Stimulated activated CD4-positive, alpha-beta T cell treated with anti-CD3 and anti-CD28 coated beads, Interleukin-4, amount 100 ng/mL, for 4 hours (primary cell): ENCODE measurements at places on chromosomes 1 and 21.

- no peak for DNase-seq
These were observed 11.4 kb downstream of the SMYD2 start for GRCh38 chr1:214292322-214292721.

DNA sequence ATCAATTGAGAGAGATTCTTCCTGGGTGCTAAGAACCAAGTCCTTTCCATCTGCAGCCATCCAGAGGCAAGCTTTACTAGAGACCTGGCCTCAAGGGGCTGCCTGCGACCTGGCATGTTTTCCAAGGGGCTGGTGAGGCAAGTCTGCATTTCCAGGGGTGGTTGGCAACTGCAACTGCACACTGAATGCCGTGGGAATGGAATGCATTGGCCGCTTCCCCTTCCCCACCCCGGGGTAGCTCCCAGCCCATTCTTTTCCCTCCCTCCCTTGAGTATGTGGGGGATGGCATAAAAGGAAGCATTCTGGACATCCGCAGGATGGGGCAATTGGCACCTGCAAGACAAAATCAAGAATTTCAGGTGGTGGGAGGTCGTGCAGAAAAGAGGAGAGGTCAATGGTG is 155.1 kb downstream of the IGSF21 start:
- no peak for DNase-seq

DNA sequence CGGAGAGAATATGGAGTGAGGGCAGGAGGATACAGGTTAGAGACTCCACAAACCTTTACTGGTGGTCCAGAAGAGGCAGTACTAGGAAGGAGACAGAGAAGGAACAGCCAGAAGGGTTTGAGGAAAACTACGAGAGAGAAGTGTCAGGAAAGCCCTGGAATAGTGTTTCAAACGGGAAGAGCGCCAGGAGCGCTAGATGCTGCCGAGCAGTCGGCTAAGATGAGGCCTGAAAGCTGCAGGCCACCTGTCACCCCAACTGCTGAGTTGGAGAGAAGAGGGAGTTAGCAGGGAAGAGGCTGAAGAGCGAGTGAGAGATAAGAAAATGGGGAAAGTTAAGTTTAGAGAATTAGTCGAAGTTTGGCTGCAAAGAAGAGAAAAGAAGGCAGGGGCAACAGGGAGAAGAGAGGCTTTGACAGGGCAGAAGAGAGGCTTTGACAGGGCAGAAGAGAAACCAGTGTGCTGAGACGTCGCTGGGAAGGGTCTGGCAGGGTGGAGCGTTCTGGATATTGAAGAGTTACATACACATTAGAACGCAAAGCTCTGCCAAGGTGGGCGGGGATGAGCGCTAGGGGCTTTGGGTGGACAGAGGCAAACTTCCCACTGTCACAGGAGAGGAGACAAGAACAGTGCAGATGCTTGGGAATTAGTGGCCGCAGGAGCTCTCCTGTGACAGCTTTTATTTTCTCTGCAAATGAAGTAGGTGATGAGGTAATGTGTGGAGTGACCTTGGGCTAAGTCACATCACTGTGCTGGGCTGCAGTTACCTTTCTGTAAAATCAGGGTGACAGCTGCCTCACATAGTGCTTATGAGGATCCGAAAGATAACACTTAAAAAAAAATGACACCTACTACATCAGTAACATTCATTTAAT is 31.2 kb downstream of the PCSK9 start:
- no peak for DNase-seq

DNA sequence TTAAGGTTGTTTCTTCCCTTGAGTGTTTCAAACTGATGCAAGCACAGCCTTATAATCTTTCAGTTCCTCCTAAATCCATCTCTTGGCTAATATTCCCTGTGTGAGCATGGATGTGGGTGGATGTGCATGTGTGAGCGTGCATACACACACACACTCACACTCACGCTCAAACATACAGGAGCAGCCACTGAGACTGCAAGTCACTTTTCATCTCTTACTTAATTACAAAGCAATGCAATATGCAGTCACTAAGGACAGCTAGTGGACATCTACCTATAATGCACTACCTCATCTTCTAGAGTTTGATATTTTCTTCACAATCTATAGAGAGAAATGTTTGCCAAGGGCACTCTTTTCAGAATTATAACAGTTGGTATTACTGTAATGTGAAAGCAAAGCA is 1.4 kb downstream of the ESRRG start:
- DNase-seq, result no peak

GRCh38 chr1:92480200-92480812 is 6.4 kb downstream of the GFI1 start:
- no peak for DNase-seq

DNA sequence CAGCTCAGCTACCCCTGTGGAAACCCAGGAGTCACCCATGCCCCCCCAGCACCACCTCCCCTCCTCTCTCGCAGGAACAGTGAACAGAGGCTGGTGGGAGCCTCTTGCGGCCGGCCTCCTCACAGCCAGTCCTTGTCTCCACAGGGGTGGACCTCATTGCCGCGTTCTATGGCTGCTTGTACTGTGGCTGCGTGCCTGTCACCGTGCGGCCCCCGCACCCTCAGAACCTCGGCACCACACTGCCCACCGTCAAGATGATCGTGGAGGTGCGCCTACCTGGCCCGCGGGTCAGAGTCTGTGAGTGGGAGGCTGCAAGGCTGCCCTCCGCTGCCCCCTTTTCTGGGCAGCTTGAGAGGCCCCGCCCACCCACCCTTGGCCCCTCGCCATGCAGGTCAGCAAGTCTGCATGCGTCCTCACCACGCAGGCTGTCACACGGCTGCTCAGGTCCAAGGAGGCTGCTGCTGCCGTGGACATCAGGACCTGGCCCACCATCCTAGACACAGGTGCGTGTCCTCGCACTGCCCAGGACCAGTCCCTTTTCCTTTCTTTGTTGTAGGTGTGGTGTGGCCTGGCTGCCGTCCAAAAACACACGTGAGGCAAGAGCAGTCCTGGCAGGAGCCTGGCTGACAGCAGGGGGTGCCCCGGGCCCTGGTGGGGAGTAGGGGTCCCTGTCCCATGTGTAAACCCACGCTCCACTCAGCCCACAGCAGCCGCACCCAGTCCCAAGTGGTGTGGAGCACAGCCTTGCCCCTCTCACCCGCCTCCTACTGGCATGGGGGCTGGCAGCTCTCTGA is 50.3 kb downstream of the S100B start:
- no peak for DNase-seq

DNA sequence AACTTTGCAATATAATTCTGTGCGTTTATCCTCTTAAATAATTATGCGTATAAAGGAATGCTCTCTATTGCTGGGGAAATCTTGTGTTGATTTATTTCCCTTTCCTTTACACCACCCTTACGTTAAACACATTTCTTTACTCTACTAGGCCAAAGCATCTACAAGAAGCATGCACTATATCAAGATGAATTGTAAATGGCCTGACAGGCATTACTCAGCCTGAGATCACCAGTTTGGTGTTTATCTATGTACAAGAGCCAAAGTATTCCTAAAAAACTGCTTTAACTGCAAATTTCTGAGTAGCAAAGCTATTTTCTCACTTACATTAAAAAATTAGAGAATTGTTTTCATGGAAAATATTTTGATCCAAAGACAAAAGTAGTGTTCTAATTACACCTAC is 114.8 kb downstream of the TYW3 start:
- no peak for DNase-seq

GRCh38 chr1:186213225-186213607 is 161.8 kb downstream of the TPR start:
- no peak for DNase-seq

DNA sequence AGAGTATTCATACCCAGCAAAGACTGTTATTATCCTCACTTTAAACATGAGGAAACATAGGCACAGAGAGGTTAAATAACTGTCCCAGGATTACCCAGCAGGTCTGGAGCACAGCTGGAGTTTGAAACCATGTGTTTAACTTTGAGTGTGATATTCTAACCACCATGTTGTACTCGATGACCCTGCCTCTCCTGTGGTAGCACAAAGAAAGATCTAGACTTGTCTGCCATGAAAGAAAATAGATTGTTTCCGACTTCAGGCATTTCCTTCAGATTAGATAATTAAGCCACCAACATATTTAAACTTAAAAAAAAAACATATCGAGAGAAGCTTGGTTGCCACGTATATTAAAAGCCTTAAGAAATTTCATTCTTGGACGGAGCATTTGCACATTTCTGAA is 104.6 kb upstream of the RUNX1 start:
- DNase-seq, result no peak

DNA sequence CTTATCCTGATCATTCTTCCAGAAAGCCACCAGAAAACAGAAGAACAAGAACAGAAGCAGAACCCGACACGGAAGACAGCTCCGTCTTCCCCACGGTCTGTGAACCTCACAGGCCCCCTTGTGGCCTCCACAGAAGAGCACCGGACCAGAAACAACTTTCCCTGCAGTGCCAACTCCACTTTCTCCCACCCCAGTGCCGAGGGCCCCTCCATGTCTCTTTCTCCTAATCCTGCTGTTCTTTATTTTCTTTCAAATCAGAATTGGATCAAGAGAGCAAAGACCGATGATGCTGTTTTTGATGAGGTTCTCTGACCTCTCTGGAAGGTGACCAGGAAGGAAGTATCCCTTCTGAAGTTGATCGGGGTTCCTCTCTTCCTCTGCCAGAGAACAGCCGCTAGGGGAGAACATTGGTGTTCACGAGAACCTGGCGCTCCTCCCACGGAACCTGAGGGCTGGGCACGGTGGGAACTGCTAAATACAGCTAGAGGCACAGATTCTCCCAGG is 58.9 kb upstream of the CTTNBP2NL start:
- DNase-seq, result no peak

GRCh38 chr1:231550448-231550781 is 21.9 kb downstream of the TSNAX start:
- no peak for DNase-seq

- DNase-seq, result no peak
These were observed 38.6 kb downstream of the CYYR1 start for GRCh38 chr21:26534517-26534916.

GRCh38 chr1:98090351-98090750 is 169.5 kb upstream of the DPYD start:
- DNase-seq, result no peak

GRCh38 chr1:42930178-42931107 is 28.2 kb downstream of the SLC2A1 start:
- no peak for DNase-seq

GRCh38 chr1:18994381-18994780 is 37.9 kb upstream of the IFFO2 start:
- DNase-seq, result no peak

GRCh38 chr1:197911857-197912696 is 5.1 kb upstream of the LHX9 start:
- no peak for DNase-seq

- no peak for DNase-seq
These were observed 199.4 kb upstream of the HMCN1 start for GRCh38 chr1:185534801-185535200.

DNA sequence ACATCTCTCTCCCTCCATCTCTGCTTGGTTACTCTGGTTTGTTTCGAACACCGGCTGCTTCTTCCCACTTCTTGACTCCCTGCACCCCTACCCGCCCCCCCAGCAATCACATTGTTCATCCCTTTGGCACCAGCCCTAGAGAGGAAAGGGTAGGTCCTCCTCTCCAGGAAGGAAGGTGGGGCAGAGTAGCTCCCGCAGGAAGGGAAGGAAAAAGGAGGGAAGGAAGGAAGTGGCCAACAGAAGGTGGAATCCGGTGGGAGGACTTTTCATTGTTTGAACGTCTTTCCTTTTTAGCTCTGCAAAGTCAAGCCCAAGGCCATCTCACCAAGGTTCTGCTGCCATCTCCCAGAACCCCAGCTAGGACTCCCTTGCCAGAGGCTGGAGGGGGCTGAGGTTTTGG is 18.0 kb downstream of the IER5 start:
- DNase-seq, result no peak

DNA sequence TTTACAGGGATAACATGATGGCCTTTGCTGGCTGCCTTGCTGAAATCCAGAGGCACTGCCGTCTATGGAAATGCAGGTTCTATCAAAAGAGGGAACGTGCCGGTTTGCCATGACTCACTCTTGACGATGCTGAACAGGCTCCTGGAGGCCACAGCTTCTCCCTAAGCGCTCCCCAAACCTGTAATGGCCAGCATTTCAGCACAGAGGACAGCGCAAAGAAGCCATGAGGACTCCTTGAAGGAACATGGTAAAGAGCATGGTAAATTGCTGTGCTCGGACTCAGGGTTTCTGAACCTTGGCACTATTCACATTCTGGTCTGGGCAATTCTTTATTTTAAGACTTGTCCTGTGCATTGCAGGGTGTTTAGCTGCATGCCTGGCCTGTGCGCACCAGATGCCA is 217.5 kb downstream of the CAMTA1 start:
- no peak for DNase-seq

- no peak for DNase-seq
These were observed 25.4 kb downstream of the RIPK4 start for GRCh38 chr21:41741253-41742072.

DNA sequence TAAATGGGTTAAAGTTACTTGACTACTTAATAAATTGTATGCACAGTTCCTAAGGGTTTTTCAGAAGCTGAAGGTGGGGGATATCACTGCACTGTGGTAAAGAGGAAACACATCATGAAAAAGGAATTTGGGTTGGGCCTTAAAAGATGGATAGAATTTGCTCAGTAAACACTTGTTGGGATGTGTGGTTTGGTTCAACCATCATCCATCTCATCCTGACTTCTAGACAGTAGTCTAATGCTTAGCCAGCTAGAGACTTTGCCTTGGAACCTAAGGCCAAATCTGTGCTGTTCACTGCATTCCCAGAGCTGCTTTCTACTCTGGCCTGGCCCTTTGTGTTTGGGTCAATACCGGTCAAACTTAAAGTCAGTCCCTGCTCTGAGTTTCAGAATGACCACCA is 30.6 kb downstream of the LY9 start:
- DNase-seq, result no peak

GRCh38 chr1:157310401-157310800 is 172.2 kb upstream of the ETV3 start:
- DNase-seq, result no peak

- peak; percentile 5 for DNase-seq
These were observed 80.9 kb downstream of the COLGALT2 start for GRCh38 chr1:183956559-183957188.

GRCh38 chr1:183090391-183091006 is 67.3 kb downstream of the LAMC1 start:
- DNase-seq, result no peak

DNA sequence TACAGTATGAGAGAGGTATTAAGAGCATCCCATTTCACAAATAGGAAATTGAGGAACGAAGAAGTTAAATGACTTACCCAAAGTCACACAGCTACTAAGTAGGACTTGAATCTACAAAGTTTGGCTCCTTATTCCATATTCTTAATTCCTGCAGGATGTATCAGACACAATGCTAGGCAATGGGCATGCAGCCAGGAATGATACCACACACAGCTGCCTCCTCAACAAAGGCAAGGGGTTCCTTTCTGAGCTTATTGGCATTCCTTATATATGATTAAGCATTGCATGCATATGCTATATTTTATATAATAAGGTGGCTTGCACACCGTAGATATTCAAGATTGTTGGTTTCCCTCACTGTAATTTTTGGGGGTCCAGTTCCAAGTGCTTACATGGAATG is 34.2 kb upstream of the JUN start:
- DNase-seq, result no peak

GRCh38 chr1:14298806-14299205 is 299.7 kb upstream of the KAZN start:
- DNase-seq, result no peak
